ENCODE measurements at places on chromosomes 2 and 18.

DNA sequence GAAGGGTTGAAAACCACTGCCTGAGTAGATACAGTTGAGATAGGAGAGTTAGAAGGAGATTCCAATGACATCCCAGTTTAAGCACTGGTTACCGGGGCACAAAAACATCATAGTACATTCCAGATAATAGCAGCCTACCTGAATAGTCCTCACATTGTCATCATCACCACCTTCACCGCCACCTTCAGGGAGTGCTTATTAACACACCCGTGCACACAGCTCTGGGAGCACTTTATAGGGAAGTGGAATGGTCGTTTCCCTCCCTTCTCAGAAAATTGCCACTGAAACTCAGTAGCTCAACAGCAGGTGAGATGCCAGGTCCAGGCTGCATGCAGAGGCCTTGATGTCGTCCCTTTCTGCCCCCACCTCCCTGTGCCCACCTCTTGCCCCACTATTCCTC lies 8.2 kb downstream of the SERPINB7 start:
- no peak for DNase-seq

GRCh38 chr18:43869451-43870008 lies 592.2 kb upstream of the SYT4 start:
- DNase-seq = peak; percentile 63

DNA sequence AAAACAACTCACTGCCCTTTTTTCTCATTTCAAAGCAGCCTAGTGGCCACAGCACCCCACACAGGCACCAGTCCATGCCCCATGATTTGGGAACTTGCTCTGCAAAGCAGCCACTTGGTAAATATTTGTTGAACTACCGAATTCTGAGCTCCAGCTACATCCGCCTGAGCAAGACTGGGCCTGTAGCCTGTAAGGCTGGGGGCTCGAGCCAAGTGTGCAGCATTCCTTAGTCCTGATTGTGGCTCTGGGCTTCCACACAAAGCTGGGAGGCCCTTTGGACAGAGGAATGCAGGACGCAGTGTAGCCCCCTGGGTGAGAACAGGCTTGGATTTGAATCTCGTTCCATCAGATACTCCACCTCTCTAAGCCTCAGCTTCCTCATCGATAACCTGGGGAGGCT lies 88.4 kb downstream of the ACTR2 start:
- DNase-seq = peak; percentile 76

- no peak for DNase-seq
These were observed 30.4 kb upstream of the KLHL29 start for GRCh38 chr2:23354554-23354953.

- DNase-seq = peak; percentile 28
These were observed 2.3 kb upstream of the EXOC6B start for GRCh38 chr2:72827966-72828646.

DNA sequence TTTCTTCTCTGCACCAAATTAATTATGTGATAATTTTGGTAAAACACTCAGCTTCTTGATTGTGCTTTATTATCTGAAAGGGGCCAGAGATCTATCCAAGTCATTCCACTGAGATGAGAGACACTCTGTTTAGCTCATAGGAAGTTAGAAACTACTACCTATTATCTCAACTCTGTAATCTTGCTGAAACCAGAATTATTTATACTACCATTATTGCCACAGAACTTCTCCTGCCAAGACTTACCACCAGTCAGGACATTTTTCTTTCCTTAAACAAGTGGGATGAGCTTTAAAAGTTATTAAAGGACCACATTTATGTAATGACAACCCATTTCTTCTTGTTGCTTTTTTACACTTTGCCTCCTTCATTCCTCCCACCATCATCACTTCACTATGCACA lies 855.6 kb upstream of the PIK3C3 start:
- no peak for DNase-seq

GRCh38 chr2:218371983-218372350 lies 10.1 kb upstream of the SLC11A1 start:
- DNase-seq = no peak

- peak; percentile 49 for DNase-seq
These were observed 115.6 kb downstream of the SEPTIN10 start for GRCh38 chr2:109497911-109498870.

GRCh38 chr18:79853303-79853992 lies 55.7 kb downstream of the KCNG2 start:
- DNase-seq = no peak

DNA sequence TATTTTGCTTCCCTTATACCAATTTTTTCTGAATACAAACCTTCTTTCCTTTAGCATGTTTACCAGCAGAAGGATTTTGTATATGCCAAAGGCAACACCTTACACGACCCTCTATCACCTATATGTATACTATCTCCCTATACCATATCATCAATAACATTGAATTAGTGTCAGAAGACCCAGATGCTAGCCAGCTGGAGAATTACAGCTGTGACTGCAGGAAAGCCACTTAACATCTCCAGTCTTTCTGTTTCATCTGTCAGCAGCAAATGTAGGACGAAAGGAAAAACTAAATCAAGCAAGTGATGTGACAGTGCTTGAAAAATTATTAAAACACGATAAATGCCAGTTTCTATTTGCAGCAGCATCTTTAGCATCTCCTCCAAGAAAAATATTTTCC lies 193.7 kb downstream of the STK39 start:
- no peak for DNase-seq

DNA sequence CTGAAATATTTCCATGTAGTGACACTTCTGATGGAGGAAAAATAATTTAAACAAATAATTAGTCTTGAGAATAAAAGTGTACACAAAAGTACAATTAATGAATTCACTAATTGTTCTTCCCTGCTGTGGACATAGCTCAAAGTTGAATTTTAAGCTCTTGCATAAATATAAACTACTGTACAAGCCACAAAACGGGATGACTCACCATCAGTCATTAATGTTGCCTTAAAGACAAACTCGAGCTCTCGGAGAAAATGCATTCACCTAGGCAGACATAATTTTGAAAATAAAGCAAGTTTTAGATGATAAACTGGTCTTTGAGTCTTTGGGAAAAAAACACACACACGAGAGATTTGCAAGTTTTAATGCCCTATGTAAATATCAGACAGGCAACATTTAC lies 436.4 kb downstream of the ZNF521 start:
- DNase-seq = peak; percentile 72

GRCh38 chr2:188199716-188200128 lies 92.0 kb upstream of the GULP1 start:
- peak; percentile 84 for DNase-seq

- no peak for DNase-seq
These were observed 189.5 kb downstream of the CMPK2 start for GRCh38 chr2:6676241-6676640.

GRCh38 chr2:230155359-230155758 lies 64.4 kb downstream of the SP110 start:
- no peak for DNase-seq

DNA sequence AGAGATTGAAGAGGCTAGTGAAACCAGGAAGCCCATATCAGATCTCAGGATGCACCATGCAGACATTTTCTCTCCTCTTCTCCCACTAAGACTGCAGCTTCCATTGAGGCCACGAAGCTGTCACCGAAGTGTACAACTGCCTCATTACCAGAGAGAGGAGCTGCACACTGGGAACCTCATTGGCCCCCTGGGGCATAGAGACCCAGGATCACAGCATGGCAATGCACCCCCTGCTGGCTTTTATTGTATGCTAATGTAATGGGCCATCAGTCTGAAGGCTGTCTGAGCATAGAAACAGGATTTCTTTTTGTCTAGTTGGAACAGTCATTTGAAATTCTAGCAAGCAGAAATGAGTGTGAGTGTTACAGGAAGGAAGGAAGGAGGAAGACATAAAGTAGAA lies 861.6 kb upstream of the CELF4 start:
- no peak for DNase-seq

DNA sequence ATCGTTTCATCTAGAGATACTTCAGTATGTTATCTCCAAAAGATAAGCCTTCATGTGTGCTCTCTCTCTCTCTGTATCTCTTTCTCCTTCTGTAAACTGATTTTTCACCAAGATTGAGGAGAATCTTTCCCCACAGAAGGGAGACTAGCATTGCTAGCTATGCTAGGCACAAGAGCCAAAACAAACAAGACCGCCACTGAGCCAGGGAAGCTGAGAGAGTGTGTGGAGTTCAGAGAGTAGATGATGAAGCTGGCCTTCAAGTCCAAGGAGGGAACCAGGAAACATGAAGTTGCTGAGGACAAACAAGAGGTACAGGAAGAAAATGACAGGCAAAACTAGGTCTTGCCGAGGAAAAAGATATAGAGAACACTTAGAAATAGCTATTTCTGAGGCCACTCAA lies 23.4 kb downstream of the DAPL1 start:
- no peak for DNase-seq

- no peak for DNase-seq
These were observed 48.5 kb downstream of the PAX3 start for GRCh38 chr2:222250313-222250712.
